T-helper 2 cell treated with Interferon-gamma antibody and Interleukin-4, amounts not matched to agents 5 μg/mL and 100 μg/mL, for 36 hours (primary cell): ENCODE measurements at places on chromosomes 16 and 17.

GRCh38 chr17:74987909-74988711, 678 bp downstream of the CDR2L start:
- H3K4me1 ChIP-seq, result peaks cover 4% of the 10 kb centered on the region
- H3K27me3 ChIP-seq, result peaks cover 38% of the 10 kb centered on the region
- H3K4me3 ChIP-seq, result peak overlapping the region; percentile 68
- H3K36me3 ChIP-seq, result no peaks in the 10 kb centered on the region

DNA sequence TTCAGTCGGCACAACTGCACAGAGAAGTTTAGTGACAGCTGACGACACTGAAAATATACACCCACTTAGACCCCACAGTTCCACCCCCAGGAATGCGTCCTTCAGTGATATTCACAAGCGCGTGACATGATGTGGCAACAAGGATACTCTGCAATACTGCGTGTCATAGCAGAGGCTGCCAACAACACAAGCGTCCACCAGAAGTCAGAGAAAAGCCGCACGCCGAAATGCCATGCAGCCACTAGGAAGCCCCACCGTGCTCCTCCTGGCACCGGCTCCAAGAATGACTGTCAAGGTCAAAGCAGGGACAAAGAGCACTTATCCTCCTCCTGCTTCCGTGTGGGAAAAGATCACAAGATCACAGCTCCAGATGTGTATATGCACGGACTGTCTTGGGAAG, 3.5 kb downstream of the ATP2A3 start:
- no peak for DNase-seq
- peaks cover 42% of the 10 kb centered on the region for H3K36me3 ChIP-seq
- peaks cover 52% of the 10 kb centered on the region for H3K4me1 ChIP-seq
- peak overlapping the region; percentile 86 for H3K4me3 ChIP-seq

DNA sequence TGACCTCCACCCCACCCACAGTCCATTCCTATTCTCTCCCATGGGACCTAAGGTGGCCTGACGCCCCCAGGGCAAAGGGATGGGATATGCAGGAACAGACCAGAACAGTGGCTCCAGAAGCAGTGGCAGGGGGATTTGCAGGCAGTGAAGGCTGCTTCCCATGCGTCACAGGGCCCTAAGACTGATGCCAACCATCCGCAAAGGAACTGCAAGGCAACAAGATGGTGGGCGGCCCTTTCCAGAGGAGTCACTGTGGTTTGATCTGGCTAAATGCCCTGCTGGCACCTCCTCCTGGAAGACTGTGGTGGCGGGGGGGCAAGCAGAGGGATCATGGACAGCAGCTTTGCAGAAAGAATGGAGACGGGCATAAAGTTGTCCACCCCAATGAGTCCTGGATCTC, 4.4 kb upstream of the SLC39A11 start:
- peaks cover 6% of the 10 kb centered on the region for H3K4me1 ChIP-seq
- peaks cover 2% of the 10 kb centered on the region for H3K36me3 ChIP-seq
- H3K27me3 ChIP-seq, result peaks cover 8% of the 10 kb centered on the region
- H3K27ac ChIP-seq, result no peak overlapping the region
- H3K4me3 ChIP-seq, result no peak overlapping the region

- peaks cover 54% of the 10 kb centered on the region for H3K27me3 ChIP-seq
- H3K4me1 ChIP-seq, result peaks cover 2% of the 10 kb centered on the region
- no peak overlapping the region for H3K27ac ChIP-seq
- no peak for DNase-seq
- no peak overlapping the region for H3K4me3 ChIP-seq
These were observed 4.2 kb upstream of the ALOX15 start for GRCh38 chr17:4645642-4646041.

GRCh38 chr17:80689129-80689619, 144.5 kb downstream of the RPTOR start:
- no peak overlapping the region for H3K27ac ChIP-seq
- H3K4me3 ChIP-seq, result no peak overlapping the region
- no peaks in the 10 kb centered on the region for H3K27me3 ChIP-seq
- peaks cover 23% of the 10 kb centered on the region for H3K4me1 ChIP-seq
- peaks cover 11% of the 10 kb centered on the region for H3K36me3 ChIP-seq

DNA sequence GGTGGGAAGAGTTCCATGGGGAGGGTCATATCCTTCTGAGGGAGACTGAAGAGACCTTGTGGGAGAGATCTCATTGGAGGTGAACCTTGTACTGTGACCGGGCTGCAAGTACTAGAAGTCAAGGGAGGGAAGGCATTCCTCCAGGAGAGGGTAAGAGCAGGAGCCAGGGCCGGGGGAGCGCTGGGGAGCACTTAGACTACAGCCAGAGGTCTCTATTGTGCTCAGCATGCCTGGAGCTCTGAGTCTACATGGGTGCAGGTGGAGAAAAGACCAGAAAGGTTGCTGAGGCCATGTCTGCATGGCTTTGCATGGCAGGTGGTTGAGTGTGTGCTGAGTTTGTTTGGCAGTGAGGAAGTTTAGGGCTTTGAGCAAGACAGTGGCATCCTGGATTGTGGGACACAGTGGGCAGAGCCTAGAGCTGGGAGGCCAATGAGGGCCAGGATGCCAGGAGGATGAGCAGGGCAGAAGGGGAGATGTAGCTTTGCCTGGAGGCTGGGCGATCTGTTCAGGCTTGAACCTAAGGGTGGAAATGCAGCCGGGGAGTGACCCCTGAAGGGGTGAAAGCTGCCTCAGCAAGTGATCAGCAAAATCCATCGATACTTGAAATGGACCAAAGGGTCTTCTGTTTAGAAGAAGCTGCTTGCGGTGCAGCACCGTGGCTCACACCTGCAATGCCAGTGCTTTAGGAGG, 317.4 kb upstream of the TNRC6C start:
- no peaks in the 10 kb centered on the region for H3K27me3 ChIP-seq
- no peaks in the 10 kb centered on the region for H3K36me3 ChIP-seq
- H3K4me3 ChIP-seq, result no peak overlapping the region
- no peak overlapping the region for H3K27ac ChIP-seq
- H3K4me1 ChIP-seq, result peaks cover 32% of the 10 kb centered on the region

DNA sequence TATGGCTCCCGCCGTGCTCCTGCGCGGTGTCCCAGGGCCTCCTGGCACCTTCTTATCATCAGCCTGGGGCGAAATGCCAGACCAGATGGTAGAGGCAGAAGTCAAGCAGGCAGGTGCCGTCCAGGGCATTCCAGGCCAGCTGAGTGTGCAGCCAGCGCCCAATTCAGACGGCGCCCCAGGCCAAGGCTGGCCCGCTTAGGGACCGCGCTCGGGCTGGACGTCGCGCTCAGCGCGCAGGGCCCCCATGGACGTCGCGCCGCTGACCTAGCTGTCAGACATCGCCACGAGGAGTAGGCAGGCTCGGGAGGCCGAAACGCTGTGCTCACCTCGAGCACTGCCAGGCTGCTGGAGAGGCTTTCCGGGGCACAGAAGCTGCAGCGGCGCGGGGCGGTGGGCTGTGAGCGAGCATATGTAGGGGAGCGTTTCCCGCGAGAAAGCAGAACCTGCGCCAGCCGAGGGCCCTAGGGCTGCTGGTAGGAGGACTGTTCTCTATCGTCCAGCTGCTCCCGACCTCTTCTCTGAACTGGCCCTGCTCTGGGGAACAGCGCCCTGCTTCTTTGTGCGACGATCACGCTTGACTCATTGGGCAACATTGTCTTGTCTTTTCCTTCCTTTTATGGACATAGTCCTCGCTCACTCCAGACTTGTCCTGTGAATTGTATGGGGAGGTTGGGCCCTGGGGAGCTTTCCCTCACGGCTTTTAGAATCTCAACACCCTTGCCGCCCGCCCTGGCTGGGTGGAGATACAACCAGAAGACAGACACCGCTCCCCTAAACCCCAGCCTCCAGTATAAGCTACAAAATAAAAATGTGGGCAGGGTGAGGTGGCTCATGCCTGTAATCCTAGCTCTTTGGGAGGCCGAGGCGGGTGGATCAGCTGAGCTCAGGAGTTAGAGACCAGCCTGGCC, 8.4 kb upstream of the CA4 start:
- peaks cover 90% of the 10 kb centered on the region for H3K27me3 ChIP-seq
- H3K36me3 ChIP-seq, result no peaks in the 10 kb centered on the region
- H3K4me1 ChIP-seq, result peaks cover 18% of the 10 kb centered on the region

DNA sequence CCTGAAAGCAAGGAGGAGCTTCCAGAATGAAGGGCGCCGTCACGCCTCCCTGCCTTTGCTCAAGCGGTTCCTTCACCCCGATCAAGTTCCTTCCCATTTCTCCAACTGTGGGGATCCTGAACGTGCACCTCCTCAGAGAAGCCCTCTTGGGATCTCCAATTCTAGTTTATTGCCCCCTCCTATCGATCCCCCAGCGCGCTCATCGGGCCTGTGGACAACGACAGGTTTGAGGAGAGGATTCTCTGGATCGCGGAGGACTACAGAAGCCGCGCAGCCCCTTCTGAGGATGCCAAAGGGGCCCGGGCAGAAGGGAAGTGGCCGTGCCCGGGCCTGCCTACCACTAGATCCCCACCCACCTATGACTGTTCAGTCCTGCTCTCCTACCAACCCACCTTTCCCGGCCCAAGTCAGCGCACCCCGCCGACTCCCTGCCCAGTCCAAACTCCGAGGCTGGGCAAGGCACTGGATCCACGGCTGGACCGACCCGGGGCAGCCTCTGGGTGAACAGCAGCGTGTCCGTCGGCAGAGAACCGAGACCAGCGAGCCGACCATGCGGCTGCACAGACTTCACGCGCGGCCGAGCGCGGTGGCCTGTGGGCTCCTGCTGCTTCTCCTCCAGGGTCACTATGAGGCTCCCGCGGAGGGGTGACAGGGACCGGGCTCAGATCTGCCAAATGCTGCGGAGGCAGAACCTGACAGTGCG, 12.8 kb upstream of the CES3 start:
- peak overlapping the region; percentile 87 for H3K4me3 ChIP-seq
- no peak overlapping the region for H3K27ac ChIP-seq
- DNase-seq, result no peak
- H3K27me3 ChIP-seq, result peaks cover 40% of the 10 kb centered on the region

GRCh38 chr17:17859909-17860765, 23.4 kb upstream of the SREBF1 start:
- H3K27ac ChIP-seq, result no peak overlapping the region
- no peaks in the 10 kb centered on the region for H3K27me3 ChIP-seq
- no peak overlapping the region for H3K4me3 ChIP-seq
- peaks cover 18% of the 10 kb centered on the region for H3K4me1 ChIP-seq
- DNase-seq, result peak; percentile 53

- DNase-seq, result no peak
- peaks cover 2% of the 10 kb centered on the region for H3K4me1 ChIP-seq
These were observed 52.6 kb downstream of the RNF213 start for GRCh38 chr17:80313160-80313829.

DNA sequence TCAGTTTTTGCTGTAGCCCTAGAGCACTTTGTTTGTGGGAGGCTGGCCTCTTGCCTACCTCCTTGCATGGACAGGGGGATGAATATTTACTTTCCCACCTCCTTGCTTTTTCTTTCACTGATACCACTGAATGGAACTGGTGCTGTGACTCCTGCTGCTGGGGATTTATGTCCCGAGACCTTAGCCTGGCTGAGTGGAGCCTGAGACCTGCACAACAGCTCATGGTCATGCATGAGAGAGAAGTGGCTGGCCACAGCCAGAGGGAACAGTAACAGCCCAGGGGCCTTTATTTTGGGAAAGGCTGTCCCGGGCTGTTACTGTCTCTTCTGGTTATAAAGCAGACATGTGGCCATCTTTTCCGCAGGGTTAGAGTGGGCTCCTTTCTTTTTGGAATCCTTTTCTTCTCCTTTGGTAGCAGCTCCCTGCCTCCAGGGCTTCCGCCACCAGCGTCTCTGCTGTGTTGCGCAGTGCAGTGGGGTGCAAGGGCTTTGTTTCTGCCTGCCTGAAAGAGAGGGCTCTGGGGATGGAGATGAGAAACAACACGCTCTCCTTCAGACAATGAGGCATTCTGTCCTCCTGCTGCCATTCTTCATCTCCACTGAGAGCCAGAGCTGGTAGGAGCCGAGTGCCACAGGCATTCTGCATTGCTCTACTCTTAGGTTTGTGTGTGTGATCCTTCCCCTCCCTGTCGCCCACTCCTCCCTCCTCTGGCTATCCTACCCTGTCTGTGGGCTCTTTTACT, 14.5 kb downstream of the SNX11 start:
- no peak for DNase-seq
- H3K4me1 ChIP-seq, result no peaks in the 10 kb centered on the region
- no peak overlapping the region for H3K27ac ChIP-seq
- H3K4me3 ChIP-seq, result no peak overlapping the region

- no peak overlapping the region for H3K27ac ChIP-seq
- no peak for DNase-seq
- no peaks in the 10 kb centered on the region for H3K4me1 ChIP-seq
- H3K27me3 ChIP-seq, result no peaks in the 10 kb centered on the region
- no peaks in the 10 kb centered on the region for H3K36me3 ChIP-seq
- H3K4me3 ChIP-seq, result no peak overlapping the region
These were observed 100.3 kb downstream of the TANC2 start for GRCh38 chr17:63066158-63066813.

DNA sequence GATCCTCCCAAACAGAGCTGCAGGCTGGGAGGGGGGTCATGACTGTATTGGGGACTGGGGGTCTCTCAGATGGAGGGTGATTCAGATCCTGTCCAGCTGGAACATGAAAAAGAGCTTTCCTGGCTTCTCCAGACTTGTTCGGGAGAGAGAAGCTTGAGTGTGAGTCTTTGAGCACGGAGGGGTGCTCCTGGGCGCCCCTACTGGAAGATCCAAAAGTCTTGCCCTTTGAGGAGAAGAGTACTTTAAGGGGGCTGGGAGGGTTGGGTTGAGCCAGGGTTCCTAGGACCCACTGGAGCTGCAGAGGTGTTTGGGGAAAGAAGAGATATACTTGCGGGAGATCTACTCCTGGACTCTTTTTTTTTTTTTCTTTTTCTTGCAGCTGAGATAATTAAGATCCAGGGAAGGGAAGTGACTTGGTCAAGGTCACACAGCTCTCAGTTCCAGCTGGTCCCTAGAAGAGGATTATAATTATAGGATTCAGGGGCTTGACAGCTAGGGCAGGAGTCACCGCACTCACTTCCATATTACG, 8.4 kb downstream of the RARA start:
- peaks cover 23% of the 10 kb centered on the region for H3K36me3 ChIP-seq
- peaks cover under 1% of the 10 kb centered on the region for H3K27me3 ChIP-seq
- peaks cover 52% of the 10 kb centered on the region for H3K4me1 ChIP-seq
- peak overlapping the region; percentile 84 for H3K27ac ChIP-seq

DNA sequence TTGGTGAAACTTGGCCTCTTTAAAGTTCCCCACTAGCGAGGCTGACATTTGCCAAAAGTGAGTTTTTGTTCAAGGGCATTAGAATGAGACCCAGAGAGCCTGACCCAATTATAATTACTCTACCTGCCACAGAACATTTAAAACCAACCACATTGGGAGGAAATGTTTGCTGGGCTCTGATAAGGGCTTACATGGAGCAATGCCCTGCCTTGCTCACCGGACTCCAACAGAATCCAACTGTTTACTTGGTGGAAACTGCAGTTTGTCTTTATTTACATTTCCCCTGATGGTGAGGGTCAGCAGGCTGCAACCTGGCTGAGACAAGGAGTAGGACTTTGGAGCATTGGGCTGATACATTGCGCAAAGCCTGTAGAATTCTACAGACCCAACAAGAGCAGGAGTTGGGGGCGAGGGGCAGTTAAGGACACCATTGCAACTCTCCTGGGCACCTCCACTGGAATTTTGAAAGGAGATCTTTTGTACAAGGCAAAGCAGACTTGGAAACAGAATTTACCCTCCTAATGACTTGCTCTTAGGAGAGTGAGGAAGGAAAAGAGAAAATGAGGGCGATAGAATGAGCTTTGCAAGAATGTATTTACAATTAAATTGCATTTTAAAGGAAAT, 368.6 kb downstream of the SHISA9 start:
- no peak overlapping the region for H3K4me3 ChIP-seq
- H3K36me3 ChIP-seq, result no peaks in the 10 kb centered on the region
- no peak for DNase-seq
- no peaks in the 10 kb centered on the region for H3K4me1 ChIP-seq
- no peak overlapping the region for H3K27ac ChIP-seq
